ENCODE measurements at places on chromosomes 1 and 21.

DNA sequence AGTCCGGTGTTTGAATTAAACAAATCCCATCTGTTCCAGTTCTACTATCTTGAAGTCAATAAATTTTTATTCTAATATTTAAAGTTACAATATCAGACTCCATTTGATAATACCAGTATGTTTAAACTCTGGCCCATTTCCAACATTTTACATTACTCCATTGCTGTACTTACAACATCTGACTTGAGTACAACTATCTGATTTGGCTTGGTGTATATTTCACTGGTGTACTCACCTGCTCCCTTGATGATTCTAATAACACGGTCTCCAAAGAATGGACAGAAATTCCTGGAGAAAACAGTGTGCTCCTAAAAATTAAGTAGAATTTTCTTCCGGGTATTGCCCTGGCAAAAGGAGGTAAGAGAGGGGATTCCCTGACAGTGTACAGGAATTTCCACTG, 680.5 kb upstream of the ADAMTS5 start:
- DNase-seq = no peak

DNA sequence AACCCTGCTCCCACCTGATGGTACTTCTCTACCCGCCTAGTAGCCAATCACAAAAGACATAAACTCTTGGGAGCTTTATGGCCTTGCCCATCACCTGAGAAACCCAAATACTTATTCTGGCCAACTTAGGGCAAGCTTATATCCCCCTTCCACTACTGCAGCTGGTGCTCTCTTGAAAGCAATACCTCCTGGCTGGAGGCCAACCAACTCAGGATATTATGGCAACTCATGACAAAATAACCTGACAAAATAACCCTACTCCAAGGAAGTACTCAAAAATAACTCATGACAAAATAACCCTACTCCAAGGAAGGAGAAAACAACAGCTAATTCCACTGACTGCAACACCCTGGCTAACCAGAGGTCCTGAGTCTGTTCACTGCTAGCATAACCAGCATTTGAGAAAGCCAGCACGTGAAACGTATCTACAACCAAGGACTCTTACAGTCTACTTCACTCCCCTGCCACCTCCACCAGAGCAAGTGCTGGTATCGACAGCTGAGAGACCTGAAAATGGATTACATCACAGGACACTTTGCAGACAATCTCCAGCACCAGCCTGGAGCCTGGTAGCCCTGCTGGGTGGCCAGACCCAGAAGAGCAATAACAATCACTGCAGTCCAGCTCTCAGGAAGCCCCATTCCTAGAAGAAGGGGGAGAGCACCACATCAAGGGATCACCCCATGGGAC, 179.9 kb downstream of the COL24A1 start:
- no peak for DNase-seq

DNA sequence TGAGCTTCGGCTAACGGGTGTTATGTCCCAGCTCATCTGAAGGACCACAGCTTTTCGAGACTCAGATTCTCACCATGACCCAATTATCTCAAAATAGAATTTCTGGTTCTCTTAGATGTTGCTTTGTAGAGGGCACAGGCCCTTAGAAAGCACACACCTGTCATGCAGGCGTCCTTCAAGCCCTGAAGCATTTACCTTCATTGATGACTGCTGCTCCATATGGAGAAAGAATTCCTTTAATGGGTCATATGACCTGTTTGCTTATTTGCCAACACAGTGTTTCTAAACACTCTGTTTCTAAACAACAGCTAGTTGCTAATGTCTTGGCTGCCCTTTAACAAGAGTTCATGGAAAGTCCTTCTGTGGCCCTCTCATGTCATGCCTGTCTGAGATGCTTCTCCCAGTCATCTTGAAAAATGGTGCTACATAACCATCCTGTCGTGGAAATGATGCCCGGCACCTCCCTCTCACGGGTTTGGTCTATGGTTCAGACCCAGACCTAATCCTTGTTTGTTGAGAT, 495.7 kb downstream of the KIF26B start:
- DNase-seq = peak; percentile 4

DNA sequence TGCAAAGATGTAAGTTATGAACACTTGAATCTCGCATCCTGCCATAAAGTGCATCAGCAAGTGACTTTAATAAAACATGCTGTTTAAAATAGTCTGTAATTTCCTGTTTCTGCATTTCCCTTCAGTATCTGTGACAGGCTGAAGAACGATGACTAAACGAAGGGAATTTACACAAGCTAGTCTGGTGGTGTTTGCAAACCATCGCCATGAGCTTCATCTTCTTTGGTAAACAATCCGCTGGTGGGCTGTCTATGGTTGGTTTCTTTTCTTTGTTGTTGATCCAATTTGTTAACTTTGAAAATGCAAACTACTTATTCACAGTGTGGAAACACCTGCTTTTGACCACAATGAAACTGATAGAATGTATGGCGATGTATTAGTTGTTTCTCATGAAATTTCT, 13.9 kb downstream of the SERTAD4 start:
- DNase-seq = no peak

DNA sequence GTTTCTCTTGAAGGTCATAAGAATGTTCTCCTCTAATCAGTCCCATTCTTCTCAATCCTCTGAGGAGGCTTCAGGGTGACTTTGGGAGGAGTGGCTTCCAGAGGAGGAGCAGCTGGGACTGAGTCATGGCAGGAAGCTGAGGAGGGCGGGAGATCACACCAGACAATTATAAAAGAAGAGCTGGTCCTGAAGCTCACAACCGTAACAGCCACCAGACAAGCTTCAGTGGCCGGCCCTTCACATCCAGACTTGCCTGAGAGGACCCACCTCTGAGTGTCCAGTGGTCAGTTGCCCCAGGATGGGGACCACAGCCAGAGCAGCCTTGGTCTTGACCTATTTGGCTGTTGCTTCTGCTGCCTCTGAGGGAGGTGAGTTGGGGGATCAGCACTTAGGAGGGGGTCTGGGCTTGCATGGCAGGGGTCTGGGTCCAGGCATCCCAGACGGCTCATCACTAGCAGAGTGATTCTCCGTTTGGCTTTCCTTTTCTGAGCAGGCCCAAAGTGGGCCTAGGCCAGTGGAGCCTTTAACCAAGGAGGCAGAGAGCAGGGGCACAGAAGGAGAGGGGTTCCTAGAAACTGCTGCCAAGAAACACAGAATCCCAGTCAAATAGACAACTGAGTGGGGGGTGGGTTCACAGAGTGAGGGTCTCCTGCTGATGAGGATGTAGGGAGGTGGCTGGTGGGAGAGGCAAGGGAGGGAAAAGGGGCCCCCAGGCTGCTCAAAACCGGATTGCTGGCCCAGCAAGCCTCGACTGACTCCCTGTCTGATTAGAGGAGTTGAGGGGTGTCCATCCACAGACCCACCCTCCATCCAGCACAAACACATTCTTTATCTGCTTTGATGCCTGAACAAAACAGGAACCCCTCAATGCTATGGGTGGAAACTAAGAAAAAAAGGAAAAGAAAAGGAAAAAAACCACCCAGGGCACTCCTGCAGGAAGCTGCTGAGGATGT, at the start of gene ECM1:
Gene ECM1, plus strand, starts transcription at position 198 of the 953 bp plus-strand sequence. Its CDS starts 101 bp downstream, at position 299.
- DNase-seq = no peak

DNA sequence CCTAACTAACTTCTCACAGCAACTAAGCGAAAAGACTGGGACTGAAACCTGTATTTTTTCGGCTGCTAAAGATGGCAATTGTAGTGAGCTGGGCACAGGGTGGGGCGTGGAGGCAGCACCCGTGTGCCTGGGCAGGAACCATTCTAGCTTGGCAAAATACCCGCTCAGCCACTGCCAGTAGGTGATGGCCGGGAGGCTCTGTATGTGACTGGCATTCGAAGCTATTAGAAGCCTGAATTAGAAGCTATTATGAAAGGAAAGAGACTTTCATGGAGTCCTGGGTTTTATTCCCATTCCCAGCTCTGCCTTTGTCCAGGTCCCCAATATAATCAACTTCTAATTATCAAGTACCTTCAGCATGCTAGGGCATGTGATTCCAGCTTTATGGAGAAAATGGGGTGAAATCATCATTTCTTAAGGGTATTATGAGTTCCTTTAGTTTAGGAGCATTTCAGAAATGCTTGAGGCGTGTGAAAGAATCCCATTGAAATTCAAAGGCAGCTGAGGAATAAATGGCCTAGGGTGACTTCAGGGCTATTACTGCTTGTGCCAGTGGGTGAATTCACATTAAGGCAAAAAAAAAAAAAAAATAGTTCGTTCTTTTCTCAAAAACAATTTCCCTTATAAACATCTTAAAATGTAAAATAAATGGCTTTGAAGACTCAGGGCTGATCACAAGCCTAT, 125.6 kb downstream of the KCNN3 start:
- no peak for DNase-seq

DNA sequence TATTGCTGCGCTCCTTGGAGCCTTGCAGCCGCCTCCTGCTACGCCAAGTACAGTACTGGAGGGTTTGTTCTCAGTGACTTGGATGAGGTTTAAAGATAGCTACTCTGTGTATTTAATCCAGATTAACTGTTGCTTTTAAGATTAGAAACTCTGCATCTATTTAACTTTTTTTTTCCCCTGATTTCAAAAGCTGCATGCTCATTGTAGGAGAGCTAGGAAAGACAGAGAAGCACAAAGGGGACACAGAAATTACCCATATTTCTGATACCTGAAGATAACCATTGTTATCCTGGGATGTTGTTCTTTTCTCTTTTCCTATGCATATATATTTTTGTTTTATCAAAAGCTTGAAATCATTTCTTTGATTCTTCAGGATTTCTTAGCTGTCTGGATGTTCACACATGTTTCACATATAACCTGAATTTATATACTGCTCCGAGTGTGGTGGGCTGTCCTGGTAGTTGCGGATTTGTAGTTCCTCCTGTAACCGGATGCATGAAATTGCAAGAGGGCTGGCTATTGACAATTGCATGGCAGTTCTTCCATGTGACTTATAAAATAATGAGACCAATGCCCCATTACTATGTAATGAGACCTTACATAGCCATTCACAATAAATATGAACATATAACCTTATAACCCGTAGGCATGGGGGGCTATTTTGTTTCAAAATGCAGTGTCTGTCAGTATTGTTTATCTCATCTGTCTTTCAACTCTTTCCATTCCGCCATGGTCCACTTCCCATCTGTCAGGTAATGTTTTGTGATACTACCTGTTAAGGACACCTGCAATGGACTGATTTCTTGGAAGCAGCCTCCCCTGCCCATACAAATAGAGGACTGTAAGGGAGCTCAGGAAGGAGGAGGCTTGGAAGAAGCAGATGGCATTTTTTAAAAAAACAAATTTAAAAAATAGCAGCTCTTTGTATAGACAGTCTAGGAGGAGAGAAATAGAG, 1.4 kb downstream of the RAVER2 start:
- no peak for DNase-seq

GRCh38 chr1:7422966-7423365, 348.1 kb upstream of the VAMP3 start:
- DNase-seq = no peak

GRCh38 chr1:160357286-160358002, 9.4 kb upstream of the NHLH1 start:
- DNase-seq = no peak

DNA sequence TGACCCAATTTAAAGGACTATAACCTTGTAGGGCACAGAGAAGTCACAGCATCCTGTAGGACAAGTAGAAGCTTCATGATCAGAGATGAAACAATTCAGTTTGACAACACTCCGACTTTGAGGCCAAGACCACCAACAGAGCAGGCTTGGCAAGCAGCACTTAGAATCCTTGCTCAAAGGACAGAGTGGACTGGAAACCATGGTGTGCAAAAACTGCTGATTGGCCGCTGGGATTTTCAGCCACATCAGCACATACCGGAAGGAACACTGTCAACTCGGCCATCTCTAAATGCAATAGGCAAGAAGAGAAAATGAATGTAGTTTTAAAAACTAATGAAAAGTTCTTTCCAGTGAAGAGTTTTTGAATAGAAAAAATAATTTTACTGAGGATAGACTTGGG, 92.0 kb upstream of the PRMT6 start:
- no peak for DNase-seq

DNA sequence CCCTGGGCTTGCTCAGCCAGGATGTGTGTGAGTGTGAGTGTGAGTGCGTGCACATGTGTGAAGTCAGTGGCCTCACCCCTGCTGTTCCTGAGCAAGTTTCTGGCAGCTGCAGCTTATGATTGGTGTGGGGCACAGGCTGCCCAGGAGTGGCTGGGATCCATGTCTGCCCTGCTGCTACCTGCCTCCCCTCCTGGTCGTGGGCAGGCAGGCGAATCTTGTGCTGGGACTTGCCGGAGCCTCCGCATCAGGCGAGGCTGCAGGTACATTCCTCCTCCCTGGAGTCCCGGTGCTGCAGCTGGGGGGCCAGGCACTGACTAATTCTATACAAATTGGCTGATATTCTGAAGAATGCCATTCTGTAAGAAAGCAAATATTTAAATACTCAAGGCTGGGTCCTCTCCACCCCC, 85.6 kb upstream of the WNT4 start:
- DNase-seq = no peak

DNA sequence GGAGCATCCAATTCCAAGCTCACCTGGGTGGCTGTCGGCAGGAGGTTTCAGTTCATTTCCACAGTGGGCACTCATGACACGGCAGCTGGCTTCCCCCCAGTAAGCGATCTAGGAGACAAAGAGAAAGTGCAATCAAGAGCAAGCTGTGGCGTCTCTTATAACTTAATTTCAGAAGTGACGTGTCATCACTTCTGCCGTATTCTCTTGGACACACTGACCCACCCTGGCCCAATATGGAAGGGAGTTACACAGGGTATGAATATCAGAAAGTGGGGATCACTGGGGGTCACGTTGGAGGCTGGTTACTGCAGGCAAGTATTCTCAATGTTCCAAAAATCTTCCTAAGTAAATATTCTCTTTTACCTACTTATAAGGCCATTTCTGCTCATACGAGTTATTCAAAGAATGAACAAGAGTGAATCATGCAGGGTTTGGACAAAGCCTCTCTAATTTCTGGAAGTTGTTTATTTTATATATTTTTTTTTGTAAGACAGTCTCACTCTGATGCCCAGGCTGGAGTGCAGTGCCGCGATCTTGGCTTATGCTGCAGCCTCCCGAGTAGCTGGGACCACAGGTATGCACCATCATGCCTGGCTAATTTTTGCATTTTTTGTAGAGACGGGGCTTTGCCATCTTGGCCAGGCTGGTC, 46.5 kb upstream of the GREM2 start:
- no peak for DNase-seq

DNA sequence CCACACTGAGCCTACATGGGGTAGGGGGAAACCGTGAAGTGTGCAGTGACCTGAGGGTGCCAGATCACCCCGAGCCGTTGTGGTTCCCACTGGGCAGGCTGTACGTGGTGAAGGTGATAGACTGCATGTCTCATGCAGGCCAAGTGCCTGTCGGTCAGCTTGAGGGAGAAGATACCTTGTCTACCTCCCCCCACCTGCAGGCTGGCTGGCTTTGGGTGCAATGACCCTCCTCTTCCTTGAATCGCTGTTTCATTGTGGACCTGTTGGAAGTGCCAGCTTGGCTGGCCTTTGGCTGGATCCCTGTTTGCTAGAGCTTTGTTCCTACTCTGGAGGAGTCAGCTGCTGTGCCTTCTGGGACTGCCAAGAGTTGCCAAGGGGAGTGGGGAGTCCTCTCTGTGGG, 92.5 kb downstream of the GALNT2 start:
- DNase-seq = no peak
